ENCODE measurements at places on chromosomes 16 and 17. TPM values are rescaled to one million over a fixed set of nuclear protein-coding genes. Genes with fewer than 3 reads are reported as not detected.

GRCh38 chr17:37117373-37118142 lies 168.8 kb downstream of the AATF start:
- H3K27me3 ChIP-seq = no peaks in the 10 kb centered on the region
- no peaks in the 10 kb centered on the region for H3K36me3 ChIP-seq
- peaks cover 2% of the 10 kb centered on the region for H3K4me1 ChIP-seq
- no peak overlapping the region for H3K4me3 ChIP-seq
- no peak overlapping the region for H3K27ac ChIP-seq

LPO gene
- not detected for polyA plus RNA-seq

- no peak overlapping the region for H3K27ac ChIP-seq
- no peak for DNase-seq
- no peaks in the 10 kb centered on the region for H3K4me1 ChIP-seq
- no peaks in the 10 kb centered on the region for H3K27me3 ChIP-seq
Measured at GRCh38 chr16:79816081-79816497, 215.6 kb upstream of the MAF start.

PDP2 gene
- polyA plus RNA-seq = 27.9 TPM

TP53TG3C gene
- polyA plus RNA-seq = 0.23 TPM

DNA sequence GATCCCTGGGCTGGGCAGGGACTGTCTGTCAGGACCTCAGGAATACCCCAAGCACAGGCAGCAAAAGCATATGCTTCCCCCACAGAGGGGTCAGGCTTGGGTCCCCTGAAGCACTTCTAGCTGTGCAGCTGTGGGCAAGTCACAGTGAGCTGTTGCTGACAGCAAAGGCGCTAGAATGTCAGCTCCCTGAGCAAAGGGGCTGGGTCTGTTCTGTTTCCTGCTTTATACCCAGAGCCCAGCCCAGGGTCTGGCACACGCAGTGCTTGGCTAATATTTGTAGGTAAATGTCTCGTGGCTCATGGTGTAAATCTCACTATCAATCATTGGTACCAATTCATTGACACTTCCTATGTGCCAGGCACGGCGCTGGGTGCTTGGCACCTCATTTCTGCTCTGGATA lies 16.6 kb upstream of the MPRIP start:
- H3K4me1 ChIP-seq = no peaks in the 10 kb centered on the region
- no peak for DNase-seq
- H3K36me3 ChIP-seq = no peaks in the 10 kb centered on the region
- H3K4me3 ChIP-seq = no peak overlapping the region

DNA sequence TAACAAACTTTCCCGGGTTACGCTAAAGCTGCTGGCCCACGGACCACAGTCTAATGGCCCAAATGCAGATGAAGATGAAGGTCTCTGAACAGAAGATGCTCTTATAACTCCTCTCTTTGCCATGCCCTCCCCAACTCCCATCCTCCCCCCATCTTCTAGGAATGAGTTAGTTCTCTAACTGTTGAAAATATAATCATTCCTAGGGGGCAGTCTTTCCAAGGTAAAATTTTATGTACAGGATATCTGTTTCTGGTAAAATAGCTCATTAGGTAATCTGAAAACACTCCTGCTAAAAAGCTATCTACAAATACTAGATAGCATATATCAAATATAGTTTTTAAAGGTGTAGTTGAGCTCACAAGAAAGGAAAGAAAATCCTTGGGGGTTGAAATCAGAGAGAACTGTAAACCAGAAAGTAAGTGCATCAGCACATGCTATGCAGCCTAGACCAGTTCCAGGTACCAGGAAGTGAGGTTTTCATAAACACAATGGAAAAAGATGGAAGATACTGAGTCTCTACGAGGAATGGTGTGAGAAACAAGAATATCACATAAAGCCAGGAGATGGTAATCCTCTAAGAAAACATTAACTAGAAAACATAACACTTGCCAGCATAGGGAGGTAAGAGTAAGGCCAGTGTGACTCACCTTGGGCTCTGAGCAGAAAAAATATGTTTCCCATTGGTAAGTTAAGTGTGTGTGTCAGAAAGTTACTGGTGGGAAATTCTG lies 38.1 kb downstream of the CMC2 start:
- no peak for DNase-seq
- no peaks in the 10 kb centered on the region for H3K27me3 ChIP-seq
- no peak overlapping the region for H3K27ac ChIP-seq
- H3K4me3 ChIP-seq = no peak overlapping the region
- no peaks in the 10 kb centered on the region for H3K4me1 ChIP-seq

TMEM98 gene
- polyA plus RNA-seq = 248 TPM

DNA sequence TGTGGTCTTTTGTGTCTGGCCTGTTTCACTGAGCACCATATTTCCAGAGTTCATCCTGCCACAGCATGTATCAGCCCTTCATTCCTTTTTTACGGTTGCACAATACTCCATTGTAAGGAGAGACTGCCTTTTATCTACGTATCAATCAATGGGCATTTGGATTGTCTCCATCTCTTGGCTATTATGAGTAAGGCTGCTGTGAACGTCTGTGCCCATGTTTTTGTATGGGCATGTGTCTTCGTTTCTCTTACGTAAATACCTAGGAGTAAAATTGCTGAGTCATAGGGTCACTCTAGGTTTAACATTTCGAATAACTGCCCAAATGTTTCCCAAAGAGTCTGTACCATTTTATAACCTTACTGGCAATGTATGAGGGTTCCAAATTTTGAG lies 202.8 kb upstream of the FOXF1 start:
- no peaks in the 10 kb centered on the region for H3K27me3 ChIP-seq
- H3K4me1 ChIP-seq = no peaks in the 10 kb centered on the region
- H3K4me3 ChIP-seq = no peak overlapping the region
- H3K27ac ChIP-seq = no peak overlapping the region

GRCh38 chr17:82329683-82330321 lies 3.8 kb downstream of the SECTM1 start:
- H3K27ac ChIP-seq = no peak overlapping the region
- DNase-seq = no peak
- no peaks in the 10 kb centered on the region for H3K27me3 ChIP-seq
- H3K4me3 ChIP-seq = no peak overlapping the region
- H3K36me3 ChIP-seq = no peaks in the 10 kb centered on the region

GRCh38 chr17:45110676-45111611 lies 21.4 kb downstream of the PLCD3 start:
- peak overlapping the region; percentile 71 for H3K27ac ChIP-seq
- H3K27me3 ChIP-seq = no peaks in the 10 kb centered on the region
- peaks cover 9% of the 10 kb centered on the region for H3K4me1 ChIP-seq
- DNase-seq = peak; percentile 67

NEUROD2 gene
- polyA plus RNA-seq = not detected

FBXL16 gene
- 0.22 TPM for polyA plus RNA-seq

DNA sequence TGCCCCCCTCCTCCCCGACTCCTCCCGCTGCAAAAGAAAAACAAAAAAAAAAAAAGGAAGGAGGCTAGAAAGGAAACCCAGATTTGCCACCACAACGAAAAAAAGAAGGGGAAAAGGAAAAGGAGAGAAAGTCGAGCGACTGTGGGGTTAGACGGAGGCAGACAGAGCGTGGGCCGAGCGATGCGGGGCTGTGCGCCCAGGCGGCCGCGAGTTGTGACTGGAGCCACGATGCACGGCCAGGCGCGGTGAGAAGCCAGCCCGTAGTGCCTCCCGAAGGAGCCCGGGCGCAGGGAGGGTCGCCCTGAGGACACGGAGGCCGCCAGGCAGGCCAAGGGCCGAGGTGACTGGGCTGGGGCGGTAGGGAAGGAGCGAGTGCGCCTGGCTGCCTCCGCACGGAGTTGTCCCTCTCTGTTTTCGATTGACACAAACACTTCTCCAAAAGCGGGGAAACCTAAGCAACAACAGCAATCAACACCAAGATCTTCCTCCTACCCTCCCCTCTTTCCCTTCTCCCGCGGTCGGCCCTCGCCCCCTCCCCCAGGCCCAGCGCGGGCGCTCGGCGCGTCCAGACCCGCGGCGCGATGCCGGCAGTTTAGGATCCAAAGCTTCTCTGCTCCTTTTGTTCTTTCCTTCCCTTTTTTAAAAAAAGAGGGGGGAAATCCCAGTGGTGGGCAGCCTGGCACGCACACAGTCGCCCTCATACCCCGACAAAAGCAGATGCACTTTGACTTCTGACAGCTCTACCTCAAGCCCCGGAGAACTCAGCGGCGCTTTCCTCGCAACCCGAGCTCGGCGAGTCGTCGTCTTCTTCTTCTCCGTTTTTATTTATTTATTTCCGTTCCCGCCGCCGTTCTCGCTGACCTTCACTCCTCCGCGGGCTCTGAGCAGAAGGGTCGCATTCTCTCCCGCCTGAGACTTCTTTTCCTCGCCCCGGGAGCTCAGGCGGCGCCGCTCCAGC lies at the start of gene LHX1:
Gene LHX1, plus strand, starts transcription at position 475 of the 958 bp plus-strand sequence. CDS start 723 bp downstream, outside the sequence.
- DNase-seq = no peak
- H3K27ac ChIP-seq = no peak within 1 kb of the TSS
- H3K4me3 ChIP-seq = no peak within 1 kb of the TSS
- H3K4me1 ChIP-seq = peaks cover 14% of the 10 kb centered on the region
- no peaks in the 10 kb centered on the region for H3K36me3 ChIP-seq

DNA sequence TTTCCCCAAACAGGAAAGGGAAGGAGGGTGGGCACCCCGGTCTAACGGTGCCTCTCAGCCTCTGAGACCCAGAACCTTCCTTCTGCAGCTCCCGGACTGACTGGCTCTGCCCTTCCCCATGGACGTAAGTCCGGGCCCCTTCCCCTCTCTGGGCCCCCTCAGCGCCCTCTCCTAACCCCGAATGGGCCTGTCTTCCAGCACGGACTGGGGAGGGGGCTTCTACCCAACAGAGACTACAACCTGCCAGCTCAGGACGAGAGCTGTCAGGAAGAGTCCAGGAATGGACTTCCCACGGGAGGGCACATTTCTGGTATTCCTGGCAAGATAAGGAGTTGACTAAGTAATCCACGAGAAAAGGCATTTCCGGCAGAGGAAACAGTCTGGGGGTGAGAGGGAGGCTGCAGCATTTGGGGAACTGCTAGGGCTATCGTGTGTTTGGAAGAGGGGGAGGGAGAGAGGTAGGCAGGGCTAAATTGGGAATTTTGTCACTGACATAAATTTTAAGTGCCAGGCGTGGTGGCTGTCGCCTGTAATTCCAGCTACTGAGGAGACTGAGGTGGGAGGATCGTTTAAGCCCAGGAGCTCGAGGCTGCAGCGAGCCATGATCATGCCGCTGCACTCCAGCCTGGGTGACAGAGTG lies 12.1 kb upstream of the ALDOA start:
- DNase-seq = no peak
- no peaks in the 10 kb centered on the region for H3K36me3 ChIP-seq
- no peaks in the 10 kb centered on the region for H3K27me3 ChIP-seq
- H3K4me1 ChIP-seq = peaks cover 3% of the 10 kb centered on the region

- H3K4me3 ChIP-seq = no peak overlapping the region
- peak overlapping the region; percentile 61 for H3K27ac ChIP-seq
- peak; percentile 51 for DNase-seq
- peaks cover 5% of the 10 kb centered on the region for H3K4me1 ChIP-seq
- no peaks in the 10 kb centered on the region for H3K36me3 ChIP-seq
Measured at GRCh38 chr17:79845601-79845949, 6.3 kb upstream of the CBX4 start.

DNA sequence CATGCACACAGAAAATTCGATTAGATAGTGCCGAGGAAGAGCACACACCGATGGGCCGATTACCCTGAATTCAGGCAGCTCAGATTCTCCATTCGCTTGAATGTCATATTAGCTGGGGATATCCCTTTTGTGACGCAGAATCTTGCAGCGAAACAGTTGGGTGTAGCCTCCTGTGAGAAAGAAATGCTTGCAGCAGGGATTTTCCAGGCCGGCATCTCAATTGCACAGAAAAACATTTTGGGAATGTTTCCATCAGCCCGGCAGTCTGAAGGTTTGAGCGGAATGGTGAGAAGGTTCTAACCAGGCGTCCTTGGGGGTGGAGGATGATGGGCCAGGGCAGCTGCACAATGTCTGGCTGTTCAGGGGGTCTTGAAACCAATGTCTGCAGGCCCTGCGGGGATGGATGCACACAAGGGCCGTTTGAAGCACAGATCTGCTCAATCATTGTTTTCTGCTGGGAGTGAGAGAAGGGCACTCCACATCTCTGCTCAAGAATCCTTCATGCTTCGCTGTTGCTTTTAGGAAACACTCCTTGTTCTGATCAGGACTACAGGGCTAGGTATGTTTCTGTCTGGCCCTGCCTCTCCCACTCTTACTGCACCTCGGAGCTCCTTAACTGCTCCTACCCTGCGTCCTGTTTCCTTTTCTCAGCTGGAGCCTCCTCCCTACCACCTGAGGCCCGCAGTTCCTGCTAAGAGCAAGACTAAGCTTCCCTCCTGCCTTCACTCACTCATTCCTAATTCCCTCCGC lies 94.6 kb downstream of the CMIP start:
- no peaks in the 10 kb centered on the region for H3K36me3 ChIP-seq
- H3K27ac ChIP-seq = no peak overlapping the region
- H3K27me3 ChIP-seq = no peaks in the 10 kb centered on the region
- no peak for DNase-seq
- no peak overlapping the region for H3K4me3 ChIP-seq

GRCh38 chr17:14605267-14605599 lies 304.4 kb downstream of the HS3ST3B1 start:
- no peaks in the 10 kb centered on the region for H3K36me3 ChIP-seq
- no peaks in the 10 kb centered on the region for H3K27me3 ChIP-seq
- no peaks in the 10 kb centered on the region for H3K4me1 ChIP-seq
- DNase-seq = no peak
- no peak overlapping the region for H3K4me3 ChIP-seq
- no peak overlapping the region for H3K27ac ChIP-seq

CCL16 gene
- polyA plus RNA-seq = 0.90 TPM

ABCA3 gene
- 2.7 TPM for polyA plus RNA-seq

SPEM1 gene
- not detected for polyA plus RNA-seq

DNA sequence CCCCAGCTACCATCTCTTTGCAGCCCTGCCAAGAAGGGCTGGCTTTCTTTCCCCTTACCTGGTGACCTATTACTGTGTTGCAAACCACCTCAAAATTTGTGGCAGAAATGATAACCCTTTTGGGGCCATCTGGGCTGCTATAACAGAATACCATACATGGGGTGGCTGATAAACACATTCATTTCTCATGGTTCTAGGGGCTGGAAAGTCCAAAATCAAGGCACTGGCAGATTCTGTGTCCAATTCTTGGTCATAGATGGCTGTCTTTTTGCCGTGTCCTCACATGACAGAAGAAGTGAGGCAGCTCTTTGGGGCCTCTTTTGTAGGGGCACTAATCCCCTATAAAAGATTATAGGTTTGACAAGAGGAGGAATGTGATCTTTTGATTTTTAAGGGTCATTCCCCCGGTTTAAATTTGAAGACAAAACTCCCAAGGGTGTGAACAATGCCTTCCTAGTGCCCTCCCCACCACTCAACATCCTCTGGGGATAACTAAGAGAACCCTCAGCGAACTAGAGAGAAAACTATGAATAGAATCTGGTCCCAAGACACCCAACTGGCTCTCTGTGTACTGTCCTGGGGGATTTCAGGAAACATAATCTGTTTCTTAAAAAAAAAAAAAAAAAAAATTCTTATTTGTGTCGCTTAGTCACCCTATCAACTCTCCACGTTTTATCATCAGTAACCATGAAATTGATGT lies 1.7 kb upstream of the METTL22 start:
- H3K27me3 ChIP-seq = no peaks in the 10 kb centered on the region
- no peak overlapping the region for H3K4me3 ChIP-seq
- H3K27ac ChIP-seq = no peak overlapping the region
- H3K36me3 ChIP-seq = no peaks in the 10 kb centered on the region

VPS4A gene
- polyA plus RNA-seq = 29.1 TPM

GRCh38 chr16:84423416-84423837 lies 55.1 kb downstream of the ATP2C2 start:
- H3K27ac ChIP-seq = no peak overlapping the region
- H3K4me3 ChIP-seq = no peak overlapping the region
- no peaks in the 10 kb centered on the region for H3K4me1 ChIP-seq
- no peak for DNase-seq
- H3K27me3 ChIP-seq = no peaks in the 10 kb centered on the region

All from ovary (tissue), 10 donors.